ENCODE measurements at places on chromosomes 16 and 17.

GRCh38 chr16:12132290-12132689 is 155.8 kb downstream of the SNX29 start:
- peak; percentile 83 for DNase-seq

DNA sequence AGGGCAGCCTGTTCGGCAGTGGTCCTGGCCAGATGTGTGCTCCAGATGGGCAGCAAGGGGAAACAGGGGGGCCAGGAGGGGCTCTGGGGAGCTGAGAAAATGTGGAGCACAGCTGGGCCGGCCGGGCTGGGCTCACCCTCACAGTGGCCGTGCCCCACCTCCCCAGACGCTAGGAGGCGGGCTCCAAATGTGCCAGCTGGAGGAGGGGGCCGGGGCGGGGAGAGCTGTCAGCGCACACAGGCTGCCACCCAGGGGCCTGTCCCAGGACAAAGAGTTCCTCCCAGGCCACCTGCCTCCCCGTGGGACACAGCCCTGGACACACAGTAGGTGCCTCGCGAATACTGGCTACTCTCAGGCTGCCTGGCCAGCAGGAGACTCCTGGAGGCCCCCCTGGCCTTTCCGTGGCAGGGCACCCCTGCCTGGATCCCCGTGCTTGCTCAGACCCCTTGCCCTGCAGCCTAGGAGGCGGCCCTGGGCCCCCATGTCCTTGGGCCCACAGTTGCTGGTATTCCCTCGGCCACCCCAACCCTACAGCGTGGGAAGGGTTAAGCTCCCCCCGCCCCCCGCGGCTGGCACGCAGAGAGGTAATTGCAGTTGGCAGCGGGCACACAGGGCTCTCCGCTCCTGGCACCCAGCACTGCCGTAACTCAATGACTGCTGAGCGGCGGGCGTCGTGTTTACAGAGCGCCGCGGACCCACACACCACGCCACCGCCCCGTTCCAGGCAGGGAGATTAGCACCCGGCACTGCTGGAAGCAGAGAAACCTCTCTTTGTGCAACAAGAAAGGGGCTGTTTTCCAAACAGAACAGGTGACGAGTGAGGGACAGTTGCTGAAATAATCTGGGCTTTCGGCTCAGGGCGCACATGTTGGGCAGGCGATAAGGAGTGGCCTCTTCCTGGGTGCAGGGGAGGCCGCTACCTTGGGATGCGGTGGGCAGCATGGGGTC is 32.2 kb downstream of the BAHCC1 start:
- DNase-seq: no peak

DNA sequence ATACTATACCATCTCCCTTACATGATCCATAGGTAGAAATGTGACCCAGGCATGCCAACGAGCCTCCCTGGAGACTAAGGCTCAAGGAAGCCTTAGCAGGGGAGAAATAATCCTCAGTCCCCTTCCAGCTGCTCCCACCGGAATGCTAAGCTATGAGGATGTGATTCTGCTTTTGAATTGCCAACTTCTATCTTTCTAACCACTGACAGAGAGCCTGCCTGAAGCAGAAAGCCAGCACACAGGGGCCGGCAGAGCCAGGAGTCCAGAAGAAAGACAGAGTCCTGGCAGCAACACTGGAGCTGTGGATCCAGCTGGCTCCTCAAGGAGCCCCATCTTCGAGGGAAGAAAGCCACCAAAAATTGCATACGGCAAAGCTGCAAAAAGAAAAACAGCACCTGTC is 579.6 kb upstream of the CDH5 start:
- DNase-seq: no peak

DNA sequence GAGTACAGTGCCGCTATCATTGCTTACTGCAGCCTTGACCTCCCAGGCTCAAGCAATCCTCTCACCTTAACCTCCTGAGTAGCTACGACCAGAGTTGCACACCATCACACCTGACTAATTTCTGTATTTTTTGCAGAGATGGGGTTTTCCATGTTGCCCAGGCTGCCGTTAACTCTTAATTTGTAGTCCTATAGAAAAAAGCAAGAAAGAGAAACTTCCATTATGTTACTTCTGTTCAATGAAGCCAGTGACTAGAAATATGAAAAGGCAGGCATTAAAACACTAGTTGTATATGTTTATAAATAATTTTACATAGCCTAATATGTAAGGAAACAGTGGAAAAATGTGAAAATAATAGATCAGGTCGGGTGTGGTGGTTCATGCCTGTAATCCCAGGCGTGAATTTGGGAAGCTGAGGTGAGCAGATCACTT is 9.7 kb downstream of the RAD51C start:
- DNase-seq: no peak

DNA sequence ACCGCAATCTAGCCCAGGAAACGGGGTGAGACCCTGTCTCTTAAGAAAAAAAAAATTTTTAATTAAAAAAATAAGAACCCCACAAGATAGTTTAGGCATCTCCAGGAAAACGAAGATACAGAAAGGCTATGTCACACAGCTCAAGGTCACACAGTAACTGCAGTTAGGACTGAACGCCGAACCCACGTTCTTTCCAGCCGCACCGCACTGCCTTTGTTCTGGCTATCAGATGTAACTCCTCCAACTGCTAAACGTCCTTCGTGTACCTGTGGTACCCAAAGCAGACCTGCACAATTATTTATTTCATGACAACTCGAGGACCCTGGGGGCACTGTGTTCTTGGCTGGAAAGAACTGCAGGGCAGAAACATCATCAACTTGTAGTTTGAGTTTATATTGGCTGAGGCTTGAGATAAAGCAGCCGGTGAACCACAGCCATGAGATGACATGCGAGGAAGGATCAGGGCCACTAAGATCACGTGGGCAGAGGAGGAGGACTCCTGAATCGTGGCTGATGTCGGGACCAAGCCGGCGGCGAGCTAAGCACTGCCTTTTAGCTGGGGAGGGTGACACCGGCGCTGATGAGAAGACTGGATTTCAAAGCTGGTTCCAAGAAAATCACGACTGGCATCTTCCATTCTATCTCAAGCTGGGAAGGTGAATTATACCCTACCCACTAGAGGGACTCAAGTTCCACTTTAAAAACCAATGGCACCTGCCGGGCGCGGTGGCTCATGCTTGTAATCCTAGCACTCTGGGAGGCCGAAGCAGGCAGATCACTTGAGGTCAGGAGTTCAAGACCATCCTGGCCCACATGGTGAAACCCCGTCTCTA is 20.7 kb upstream of the MNT start:
- DNase-seq: no peak

GRCh38 chr17:74680941-74681340 is 31.8 kb downstream of the CD300LF start:
- DNase-seq: no peak

DNA sequence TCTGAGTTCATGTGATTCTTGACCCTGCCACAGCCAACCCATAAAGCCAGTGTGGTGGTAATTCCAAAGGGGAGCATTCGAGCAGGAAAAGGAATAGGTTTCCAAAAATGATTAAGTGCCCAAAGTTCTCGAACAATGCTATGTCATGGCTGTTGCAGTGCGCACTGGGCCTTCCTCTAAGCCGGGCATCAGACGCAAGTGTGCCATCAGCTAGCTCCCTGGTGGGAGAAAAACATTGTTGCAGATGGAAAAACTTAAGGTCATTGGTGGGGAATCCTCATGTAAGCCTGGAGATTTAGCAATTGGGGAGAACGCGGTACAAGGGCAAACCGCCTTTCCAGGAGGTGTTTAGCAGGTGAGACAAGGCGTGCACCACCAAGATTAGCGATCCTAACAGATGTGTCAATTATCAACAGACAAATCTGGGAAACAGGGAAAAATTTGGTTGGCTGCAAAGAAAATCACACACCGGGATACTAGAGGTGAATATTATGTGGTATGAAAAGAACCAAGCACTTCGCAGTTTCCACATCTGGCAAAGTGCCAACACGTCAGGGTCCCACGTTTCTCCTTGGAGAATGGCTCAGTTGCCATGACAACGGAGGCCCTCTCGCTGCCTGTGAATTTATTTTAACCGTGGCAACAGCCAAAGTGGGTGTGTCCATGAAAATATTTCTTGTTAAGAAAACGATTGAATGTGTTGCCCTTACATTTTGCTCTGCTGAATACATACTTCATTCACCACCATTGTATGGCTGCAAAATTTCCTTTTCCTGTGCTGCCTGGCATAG is 118.5 kb upstream of the CACNG5 start:
- DNase-seq: no peak

GRCh38 chr16:47392081-47392480 is 68.8 kb downstream of the ITFG1 start:
- peak; percentile 82 for DNase-seq

- no peak for DNase-seq
These were observed 614.6 kb downstream of the MAF start for GRCh38 chr16:78985716-78986605.

DNA sequence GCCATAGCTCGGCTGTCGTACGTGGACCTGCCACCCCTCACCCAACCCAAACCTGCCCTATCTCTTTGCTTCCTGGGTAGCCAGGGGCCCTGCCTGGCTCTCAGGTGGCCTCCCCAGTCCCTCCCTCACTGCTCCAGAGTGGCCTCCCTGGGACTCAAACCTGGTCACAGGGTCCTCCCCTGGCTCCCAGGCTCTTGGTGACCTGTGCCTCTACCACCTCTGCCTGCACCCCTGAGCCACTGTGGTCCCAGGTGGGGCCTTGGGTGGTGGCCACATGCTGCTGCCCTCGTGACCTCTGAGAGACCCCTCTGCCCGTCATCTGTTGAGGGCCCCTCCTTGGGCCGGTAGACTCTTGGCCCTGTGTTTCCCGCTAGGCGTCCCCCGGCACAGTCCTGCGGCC is 64.6 kb upstream of the PVALEF start:
- no peak for DNase-seq

DNA sequence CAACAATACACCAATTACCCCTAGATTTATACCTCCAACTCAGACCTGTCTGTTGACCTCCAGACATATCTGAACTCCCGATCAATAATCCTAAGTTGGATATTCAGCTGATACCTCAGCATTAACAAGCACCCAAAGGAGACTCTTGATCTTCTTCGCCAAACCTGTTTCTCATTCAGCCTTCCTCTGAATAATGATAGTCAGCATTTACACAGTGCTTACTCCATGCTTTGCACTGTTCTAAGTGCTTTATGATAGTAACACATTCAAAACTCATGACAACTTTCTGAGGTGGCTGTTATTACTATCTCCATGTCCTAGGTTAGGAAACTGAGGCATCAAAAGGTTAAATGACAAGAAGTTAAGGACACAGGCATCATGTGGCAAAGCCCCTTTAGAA is 104.2 kb upstream of the SIAH1 start:
- DNase-seq: no peak

- DNase-seq: no peak
These were observed 10.0 kb upstream of the PECAM1 start for GRCh38 chr17:64400642-64401041.

DNA sequence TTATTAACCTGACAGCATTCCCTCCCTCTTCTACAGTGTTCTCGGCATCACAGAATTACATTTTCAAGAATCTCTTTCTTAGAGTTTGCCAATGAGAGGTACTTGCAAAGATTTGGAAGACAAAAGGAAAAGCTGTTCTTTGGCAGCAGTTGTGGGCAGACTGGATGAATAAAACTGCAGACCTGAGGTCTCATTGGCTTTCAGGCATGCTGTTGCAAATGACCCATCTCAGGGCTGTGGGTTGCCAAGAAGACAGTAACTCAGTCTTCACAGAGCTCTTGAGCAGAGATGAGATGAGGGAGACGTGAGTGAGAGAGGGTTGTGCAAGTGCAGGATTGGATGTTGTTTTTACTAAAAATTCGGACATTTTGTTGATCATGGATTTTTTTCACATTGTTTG is 11.3 kb upstream of the USP31 start:
- no peak for DNase-seq

DNA sequence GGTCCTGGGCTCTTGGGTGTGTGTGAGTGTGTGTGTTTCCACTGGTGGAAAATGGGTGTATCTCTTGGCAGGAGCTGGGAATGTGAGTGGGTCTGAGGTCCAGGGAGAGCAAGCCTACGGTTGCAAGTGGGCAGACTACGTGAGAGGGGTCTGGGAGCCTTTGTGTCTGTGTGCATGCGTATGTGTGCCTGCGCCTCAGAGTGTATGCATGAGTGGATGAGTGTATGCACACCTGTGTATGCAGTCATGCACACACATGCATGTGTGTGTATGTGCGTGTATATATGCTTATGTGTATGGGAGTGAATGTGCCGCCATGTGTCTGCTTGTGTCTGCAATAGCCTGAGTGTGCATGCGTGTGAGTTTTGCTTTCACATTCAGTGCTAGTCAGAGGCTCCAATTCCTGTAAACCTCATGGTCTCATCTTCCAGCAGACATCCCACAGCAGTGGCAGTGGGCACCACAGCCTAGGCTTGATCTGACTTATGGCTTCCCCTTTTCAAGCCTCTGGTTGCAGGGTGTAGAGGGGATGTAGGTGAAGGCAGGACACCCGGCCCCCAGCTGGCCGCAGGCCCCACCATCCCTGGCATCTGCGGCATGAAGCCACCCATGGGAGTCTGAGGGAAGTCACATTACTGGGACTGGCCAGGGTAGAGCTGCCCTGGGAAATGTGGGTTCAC is 19.7 kb upstream of the RMI2 start:
- DNase-seq: peak; percentile 26

GRCh38 chr16:90011508-90011819 is 7.8 kb downstream of the DBNDD1 start:
- DNase-seq: no peak

- no peak for DNase-seq
These were observed 620 bp upstream of the VWA3A start for GRCh38 chr16:22091721-22092120.

GRCh38 chr16:56067406-56067805 is 123.9 kb upstream of the GNAO1 start:
- DNase-seq: no peak

Measured in inflammatory macrophage treated with lipopolysaccharide for 1 hour (primary cell).